ENCODE measurements at places on chromosomes 5 and 9.
A peak's percentile ranks its signal among the peaks of the same experiment; 100 is the strongest.

DNA sequence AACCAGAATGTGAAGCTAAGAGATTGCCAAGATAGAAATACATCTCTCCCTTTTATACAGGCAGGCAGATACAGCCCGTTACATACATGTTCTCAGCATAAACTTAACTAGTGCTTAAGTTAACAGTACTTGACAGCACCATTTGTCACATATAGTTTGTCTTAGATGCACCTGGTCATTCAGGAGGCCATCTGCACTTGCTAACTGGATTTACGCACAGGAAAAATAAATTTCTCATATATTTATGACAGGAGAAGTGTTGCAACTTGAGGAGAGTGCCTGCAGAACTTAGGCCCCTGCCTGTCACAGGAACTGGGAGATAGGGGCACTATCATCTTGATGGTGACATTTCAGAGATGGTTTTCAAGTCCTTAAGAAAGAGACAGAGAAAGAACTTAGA, 1462.1 kb upstream of the CDH9 start:
- DNase-seq, result no peak

- DNase-seq, result no peak
Measured at GRCh38 chr5:121982893-121983285, 21.1 kb downstream of the SRFBP1 start.

DNA sequence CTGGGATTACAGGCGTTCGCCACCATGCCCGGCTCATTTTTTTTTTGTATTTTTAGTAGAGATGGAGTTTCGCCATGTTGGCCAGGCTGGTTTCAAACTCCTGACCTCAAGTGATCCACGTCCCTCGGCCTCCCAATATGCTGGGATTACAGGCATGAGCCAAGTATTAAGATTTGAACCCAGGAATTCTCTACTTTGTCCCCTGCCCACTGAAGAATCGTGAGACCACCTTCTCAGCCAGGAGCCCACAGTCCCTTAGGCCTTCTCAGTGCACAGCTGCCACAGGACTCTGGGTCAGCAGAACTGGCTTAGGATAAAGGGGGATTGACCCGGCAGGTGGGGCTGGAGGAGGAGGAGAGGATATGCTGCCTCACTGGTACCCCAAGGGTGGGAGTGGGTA, 13.4 kb downstream of the OLFML2A start:
- DNase-seq, result no peak

DNA sequence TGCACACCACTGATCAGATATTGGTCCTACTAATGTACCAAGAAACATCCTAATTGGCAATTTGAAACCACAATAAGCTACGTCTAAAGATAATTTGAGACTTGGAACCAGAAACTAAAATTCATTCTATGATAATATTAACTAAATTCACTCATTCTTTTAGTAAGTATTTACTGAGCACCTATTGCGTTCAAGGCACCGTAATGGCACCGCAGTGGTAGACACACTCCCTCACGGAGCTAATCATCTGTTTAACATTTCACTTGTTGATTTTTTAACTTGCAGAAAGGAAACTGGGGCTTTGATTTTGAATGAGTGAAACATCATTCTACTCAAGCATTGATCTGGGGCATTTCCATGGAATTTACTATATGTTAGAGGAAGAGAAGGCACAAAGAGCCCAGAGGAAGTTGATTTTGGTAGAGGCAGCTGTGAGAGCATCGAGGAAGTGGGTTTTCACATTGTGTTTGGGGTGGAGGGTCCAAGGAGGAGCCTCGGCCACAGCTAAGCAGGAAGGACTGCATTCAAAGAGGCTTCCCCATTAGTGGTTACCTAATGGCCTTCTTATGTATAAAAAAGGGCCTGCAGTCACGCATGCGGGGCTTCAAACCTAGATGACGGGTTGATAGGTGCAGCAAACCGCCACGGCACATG, 7.1 kb downstream of the RAPGEF1 start:
- no peak for DNase-seq

GRCh38 chr5:51997500-51997899, 614.3 kb downstream of the ISL1 start:
- no peak for DNase-seq

GRCh38 chr5:73442996-73443627, 5.5 kb downstream of the FOXD1 start:
- no peak for DNase-seq

DNA sequence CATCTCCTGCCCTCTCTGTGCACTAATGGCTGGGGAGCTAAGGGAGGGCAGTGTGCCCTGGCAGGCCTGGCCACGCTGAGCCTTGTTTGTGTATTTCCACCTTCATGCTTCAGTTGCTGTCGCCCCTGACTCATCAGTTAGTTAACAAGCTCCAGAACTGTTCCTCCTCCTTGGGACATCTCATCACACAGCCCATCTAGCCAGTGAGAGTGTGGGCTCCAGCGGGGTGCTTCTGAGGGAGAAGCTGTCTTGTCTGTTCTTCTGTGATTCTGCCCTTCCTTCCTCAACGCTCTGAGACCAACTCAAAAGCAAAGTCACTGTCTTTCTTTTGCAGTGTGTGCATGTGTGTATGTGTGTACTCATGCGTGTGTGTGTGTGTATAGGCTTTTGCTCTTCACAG, 58.3 kb upstream of the CPEB4 start:
- no peak for DNase-seq

GRCh38 chr5:172071309-172071875, 65.0 kb upstream of the FBXW11 start:
- DNase-seq, result no peak

DNA sequence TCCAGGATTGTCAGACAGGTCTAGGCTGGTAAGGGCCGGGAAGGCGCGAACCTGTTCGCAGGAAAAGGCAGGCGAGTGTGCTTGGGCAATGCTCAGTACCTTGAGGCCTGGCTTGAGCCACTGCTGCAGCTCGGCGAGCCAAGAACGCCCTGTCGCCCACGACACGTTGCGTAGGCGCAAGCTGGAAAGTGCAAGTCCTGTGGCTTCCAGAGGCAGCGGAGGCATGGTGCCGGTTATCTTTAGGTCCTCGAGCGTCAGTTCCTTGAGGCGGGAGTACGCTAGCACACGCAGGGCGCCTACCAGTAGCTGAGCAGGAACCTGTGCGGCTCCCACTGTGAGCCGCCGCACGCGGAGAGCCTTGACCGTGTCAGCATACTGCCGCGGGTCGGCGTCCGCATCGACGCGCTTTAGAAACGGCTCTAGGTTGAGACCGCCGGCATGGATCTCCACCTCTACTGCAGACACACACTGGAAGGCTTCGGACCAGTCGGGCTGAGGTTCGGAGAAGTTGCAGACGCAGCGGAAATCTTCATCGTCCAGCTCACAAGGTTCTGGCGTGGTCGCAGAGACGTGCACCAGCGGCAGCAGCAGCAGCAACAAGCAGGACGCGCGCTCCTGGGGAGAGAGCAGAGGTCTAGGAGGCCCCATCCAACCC, 482 bp downstream of the CD14 start:
- peak; percentile 43 for DNase-seq

- no peak for DNase-seq
Measured at GRCh38 chr5:94849821-94850736, 231.6 kb downstream of the SLF1 start.

DNA sequence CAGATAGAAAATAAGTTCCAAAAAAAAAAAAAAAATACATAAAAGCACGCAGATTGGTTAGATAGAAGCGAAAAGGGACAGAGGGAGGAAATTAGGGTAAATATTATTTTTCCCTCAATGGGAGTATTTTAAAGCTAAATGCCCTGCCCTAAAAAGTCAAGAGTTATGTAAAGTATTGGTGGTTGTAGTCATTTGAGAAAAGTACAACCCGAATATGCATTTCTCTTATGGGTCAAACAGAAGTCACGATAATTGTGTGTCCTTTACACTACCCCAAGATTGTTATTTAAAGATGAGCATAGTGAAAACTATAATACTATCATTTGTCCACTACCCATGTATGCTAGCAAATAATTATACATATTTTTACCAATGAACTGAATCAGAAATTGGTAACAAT, 368.7 kb downstream of the NDUFS4 start:
- no peak for DNase-seq

GRCh38 chr5:40478766-40479165, 200.9 kb upstream of the PTGER4 start:
- no peak for DNase-seq

- no peak for DNase-seq
Measured at GRCh38 chr9:75039801-75040200, 11.7 kb upstream of the CARNMT1 start.

GRCh38 chr9:129351642-129352145, 173.6 kb upstream of the IER5L start:
- no peak for DNase-seq

- DNase-seq, result no peak
Measured at GRCh38 chr5:1330847-1331831, 13.8 kb downstream of the CLPTM1L start.

DNA sequence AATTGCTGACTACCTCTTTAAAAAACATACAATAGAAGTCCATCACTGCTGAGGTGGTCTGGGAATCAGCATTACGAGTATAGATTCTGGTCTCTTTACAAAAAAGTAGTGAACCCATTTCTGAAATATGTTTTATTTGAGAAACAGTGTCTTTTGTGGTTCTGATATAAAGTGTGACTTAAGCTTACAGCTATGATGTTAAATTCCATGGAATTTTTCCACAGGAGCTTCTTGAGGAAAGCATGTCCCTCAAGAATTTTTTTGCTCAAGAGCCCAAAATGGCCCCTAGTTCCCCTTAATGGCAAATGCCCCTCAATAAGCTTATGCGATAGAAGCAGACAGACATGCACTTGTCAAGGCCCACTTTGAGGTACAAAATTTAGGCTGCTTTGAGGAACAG, 265.7 kb downstream of the FAM170A start:
- DNase-seq, result no peak

- DNase-seq, result no peak
Measured at GRCh38 chr9:130806327-130806716, 28.7 kb upstream of the ABL1 start.

DNA sequence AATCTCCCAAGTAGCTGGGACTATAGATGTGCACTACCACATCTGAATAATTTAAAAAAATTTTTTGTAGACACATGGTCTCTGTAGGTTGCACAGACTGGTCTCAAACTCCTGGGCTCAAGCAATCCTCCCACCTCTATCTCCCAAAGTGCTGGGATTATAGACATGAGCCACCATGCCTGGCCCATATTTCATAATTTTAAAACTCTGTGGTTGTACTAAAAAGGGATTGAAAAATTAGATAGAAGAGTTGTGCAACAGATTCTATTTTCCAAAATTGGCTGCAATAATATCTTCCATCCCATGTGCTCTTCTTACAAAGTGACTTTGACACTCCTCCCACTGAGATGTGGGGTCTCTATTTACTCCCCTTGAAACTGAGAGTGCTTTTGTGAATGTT, 7.6 kb upstream of the UHRF2 start:
- DNase-seq, result no peak

DNA sequence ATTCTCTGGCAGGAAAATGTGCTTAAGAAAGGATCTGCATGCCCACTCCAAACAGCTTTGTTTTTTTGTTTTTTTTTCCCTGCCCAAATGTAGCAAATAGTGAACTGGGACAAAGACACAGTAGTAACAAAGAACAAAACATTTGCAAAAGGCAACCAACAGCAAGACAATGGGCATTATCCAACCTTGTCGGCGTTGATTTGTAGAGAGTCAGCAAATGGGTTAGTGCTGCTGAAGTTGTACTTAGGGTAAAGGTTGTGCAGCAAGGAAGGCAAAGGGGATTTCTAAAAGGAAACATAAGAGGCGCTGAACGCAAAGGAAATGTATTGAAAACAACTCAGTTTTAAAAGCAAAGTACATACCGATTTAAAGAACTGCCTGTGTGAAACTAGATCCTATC, 136.2 kb downstream of the MPDZ start:
- DNase-seq, result no peak

DNA sequence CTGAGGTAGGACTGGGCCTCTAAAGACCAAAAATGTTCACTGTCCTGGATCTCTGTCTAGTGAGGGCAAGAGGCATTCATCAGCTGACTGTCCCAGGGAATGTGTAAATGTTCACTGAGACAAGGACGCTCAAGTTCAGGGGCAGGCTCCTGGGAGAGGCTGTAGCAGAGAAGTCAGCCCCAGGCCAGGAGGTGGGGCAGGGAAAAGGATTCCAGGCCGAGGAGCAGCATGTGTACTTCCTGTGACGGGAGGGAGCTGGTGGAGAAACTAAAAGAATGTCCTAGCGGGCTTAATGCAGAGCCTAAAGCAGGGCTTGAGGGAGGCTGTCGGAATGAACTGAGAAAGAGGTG, 205.8 kb downstream of the GABBR2 start:
- no peak for DNase-seq

DNA sequence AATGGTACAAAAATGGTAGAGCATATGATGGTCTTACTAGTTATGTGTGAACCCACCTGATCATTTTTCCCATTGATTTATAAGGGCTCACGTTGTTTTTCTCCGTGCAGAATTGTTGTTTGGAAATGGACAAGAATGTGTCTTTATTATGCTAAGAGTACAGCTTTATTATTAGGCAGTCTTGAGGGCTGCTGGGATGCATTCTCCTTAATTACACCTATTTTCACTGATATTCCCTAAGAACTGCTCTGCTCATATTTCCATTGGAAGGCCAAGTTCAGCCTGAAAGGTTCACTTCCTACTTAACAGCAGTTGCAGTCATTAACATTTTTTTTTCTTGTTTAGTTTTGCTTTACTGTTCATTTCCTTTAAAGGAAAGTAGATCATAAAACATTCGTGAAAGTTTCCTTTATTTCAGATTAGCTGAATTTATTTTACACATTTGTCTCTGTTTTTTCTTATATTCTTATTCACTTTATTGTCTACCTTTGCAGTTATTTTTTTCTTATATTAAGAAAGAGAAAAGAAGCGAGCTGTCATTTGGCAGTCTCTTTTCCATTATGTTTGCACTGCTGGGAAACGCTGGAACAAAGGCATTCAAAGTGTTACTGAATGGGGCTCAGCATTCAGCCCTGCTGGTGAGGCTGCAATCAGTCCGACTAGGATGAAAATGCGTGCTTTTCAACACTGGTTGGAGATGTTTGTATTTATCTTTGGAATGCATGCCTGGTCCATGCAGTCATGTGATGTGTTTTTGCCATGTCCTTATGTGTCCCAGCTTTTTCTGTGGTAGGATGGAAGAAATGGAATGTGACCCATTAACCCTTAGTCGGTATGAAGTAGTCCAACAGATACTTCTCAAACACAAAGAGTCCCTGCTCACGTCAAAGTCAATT, 602.7 kb upstream of the ZNF608 start:
- no peak for DNase-seq

DNA sequence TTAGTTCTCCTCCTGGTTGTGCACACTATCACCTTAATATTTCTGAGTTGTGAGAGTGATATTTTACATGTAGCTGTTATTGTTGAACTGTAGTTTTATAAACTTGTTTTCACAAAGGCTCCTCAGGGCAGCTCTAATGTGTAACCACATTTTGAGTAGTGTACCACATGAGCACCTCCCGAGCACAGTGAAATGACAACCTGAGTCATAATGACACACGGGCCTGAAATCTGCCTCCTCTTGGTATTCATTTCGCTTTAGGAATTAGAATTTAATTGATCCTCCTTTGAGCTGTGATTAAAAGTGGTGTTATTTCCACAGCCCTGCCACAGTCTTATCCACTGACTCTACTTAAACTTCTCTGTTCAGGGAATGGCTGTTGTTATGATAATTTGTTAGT, 7.9 kb downstream of the MTRR start:
- no peak for DNase-seq
